ENCODE measurements at places on chromosomes 4 and X.

GRCh38 chr4:153038623-153039311, 102.6 kb downstream of the FHDC1 start:
- no peak for DNase-seq

DNA sequence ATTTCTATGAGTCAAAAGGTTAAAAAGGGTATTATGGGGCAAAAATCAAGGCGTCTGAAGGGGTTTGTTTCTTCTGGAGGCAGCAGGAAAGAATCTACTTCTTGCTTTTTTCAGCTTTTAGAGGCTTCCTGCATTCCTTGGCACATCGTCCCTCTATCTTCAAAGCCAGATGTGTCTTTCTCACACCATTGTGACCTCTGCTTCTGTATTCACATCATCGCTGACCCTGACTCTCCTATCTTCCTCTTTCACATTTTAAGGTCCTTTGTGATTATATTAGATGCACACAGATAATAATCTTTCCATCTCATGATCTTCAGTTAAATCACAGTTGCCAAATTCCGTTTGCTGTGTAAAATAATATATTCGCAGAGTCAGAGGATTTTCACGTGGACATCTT, 112.7 kb downstream of the PPP4R3C start:
- no peak for DNase-seq

DNA sequence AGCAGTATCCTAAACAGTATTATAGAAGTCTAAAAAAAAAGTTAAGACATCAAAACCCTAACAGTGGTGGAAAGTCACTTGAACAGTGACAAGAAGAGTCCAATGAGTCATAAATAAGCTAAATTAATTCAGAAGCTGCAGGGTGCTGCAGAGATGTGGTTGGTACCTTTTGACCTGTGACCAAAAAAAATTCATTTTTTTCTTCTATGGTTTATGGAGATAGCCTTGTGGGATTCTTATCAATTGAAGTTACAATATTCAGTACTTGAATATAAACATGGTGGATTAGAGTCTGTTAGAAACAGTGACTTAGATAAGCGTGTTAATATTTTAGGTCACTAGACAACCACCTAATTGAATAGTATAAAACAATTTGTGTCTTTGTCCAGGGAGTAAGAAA, 35.4 kb downstream of the CCSER1 start:
- no peak for DNase-seq

- no peak for DNase-seq
Measured at GRCh38 chr4:106365613-106366012, 3.0 kb downstream of the GIMD1 start.

DNA sequence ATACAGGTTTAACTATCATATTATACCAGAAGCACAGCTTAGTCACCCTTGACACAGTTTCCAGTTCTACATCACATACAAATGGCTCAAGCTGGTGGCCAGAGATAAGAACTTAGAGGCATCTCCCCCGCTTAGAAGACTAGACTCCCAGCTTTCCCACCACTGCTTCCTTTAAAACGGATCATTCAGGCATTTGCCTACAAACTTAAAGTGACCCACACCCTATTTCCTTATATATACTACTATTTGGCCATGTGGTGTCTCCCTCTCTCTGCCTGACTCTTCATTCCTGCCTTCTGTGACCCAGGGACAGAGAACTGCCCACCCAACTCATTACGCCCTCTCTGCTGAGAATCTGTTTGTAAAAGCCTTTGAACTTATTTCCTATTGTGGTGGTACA, 781.2 kb upstream of the DIAPH2 start:
- DNase-seq, result no peak

- DNase-seq, result no peak
Measured at GRCh38 chr4:184309241-184310170, 91.8 kb upstream of the ENPP6 start.

GRCh38 chr4:170428929-170429328, 339.2 kb upstream of the AADAT start:
- no peak for DNase-seq

DNA sequence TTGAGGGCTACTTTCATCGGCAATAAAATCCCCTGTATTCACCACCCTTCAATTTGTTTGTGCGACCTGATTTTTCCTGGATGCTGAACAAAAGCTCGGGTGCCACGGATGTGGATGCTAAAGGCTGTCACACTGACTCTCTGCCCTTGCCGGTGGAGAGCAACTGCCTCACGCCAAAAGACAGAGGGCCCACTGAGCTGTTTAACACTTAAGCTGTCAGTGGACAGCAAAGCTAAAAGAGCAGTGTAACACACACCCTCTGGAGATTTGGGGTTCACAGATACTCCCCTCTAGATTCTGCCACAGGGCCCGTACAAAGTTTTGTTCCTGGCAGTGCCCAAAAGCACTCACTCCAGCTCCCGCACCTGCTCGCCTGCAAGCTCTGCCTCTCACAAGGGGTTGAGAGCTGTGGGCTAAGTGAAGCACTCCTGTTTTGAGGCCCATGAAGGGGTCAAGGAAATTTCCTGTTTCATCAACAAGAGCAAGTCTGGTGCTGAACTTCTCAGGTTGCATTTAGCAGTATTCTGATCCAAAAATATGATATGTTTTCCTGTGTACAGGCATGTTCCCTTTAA, 1571.9 kb downstream of the ADGRL3 start:
- no peak for DNase-seq

DNA sequence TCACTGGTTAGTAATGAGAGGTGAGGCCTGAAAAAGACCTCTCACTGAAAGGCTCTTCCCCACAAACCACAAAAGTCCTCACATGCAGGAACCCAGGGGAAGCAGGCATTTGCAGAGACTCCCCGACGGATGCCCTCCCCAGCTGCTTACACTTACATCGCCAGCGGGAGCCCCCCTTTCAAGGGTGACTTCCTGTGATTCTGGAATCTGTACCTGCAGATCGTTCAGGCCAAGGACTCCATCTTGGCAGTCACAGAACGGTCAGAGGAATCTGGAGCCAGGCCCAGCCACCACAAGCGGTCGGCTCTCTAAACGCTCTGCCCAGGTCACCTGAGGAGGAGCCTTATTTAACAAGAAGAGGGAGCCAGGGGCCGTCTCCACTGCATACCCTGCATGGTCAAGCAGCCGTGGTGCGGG, 71.3 kb upstream of the STS start:
- DNase-seq, result no peak

GRCh38 chr4:23922541-23923111, 32.8 kb upstream of the PPARGC1A start:
- DNase-seq, result no peak

DNA sequence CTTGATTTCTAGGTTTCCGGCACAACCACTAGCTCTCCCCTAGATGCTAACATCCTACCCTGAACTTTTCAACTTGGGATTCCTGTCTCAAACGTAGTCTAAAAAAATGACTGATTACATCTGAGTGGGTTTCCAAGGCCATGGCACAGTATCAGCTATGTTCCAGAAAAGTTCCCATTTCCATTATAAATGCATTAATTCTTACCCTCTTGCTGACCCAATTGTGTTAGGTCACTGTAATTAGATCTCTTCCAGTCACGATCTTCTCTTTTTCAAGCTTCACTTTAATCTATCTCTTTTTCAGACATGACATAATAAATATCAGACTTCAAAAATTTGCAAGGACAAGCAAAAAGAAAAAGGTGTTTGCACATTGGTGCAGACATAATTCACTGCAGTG, 50.6 kb upstream of the PDE5A start:
- no peak for DNase-seq

- DNase-seq, result no peak
Measured at GRCh38 chrX:74250574-74250973, 53.4 kb upstream of the ZCCHC13 start.

GRCh38 chrX:6021316-6022091, 207.2 kb downstream of the NLGN4X start:
- DNase-seq, result no peak

GRCh38 chr4:41057467-41057866, 156.9 kb downstream of the APBB2 start:
- DNase-seq, result no peak

GRCh38 chrX:106898462-106898861, 4.7 kb downstream of the RIPPLY1 start:
- DNase-seq, result no peak

DNA sequence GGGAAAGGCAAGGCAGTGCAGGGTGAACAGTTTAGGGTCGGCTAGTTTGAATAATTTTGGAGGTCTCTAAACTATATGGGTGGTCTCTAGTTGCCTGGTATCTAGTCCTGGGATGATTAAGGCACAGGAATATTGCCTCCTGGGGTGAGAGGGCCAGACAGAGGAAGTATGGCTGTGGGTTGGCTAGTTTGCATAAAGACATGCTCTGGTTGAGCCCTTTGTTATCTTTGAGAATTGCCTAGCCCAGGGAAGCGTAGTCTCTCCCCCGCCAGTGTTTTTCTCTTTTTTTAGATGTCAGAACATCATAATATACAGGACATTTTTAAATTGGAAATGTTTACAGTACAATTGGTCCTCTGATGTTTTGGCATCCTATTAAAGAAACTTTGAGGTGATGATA, 163.5 kb downstream of the PWWP3B start:
- DNase-seq, result no peak

- DNase-seq, result no peak
Measured at GRCh38 chr4:158656439-158656838, 15.2 kb downstream of the C4orf46 start.

DNA sequence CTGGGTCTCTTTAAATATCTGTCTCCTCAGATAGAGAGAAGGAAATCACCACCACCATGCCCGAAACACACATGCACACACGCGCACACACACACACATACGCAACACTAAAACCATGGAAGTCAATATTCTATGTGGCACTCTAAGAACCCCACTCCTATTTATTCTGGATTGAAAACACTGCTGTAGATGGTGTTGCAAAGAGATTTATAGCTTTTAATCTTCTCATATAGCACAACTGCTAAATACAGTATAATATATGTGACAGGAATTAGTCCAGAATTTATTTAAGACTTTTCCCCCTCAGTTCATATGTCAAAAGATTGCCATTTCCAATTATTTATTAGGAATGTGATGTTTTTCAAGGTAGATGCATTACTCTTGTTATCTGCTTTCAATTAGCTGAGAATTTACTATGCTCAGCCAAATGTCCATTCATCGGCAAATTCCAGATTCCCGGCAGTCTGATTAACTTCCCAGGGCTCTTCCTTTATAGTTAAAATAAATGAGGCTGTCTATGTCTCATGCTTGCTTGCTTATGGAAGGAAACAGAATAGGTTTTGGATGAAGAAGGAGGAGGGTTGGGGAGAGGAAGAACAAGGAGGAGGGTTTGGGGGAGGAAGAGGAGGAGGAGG, 115.4 kb upstream of the NDP start:
- no peak for DNase-seq

- no peak for DNase-seq
Measured at GRCh38 chr4:110492522-110492921, 16.6 kb downstream of the ENPEP start.

GRCh38 chr4:61067381-61067780, 132.7 kb upstream of the ADGRL3 start:
- DNase-seq, result no peak

DNA sequence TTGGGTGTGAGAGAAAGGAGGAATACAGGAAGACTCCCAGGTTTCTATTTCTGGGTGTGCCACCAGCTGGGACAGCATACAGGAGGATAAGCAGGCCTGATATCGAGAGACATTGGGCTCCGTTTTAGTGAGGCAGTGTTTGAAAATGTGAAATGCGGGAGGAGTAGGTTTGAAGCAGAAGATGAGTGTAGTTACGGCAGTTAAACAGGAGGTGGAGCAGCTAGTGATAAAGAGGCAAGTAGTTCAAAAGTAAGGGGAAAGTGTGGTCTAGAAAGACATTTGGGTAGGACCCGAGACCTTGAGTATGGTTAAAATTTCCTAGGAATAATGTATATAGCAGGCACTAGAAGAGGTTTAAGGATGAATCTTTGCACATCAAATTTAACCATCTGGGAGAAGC, 42.4 kb downstream of the DCUN1D4 start:
- DNase-seq, result no peak

- no peak for DNase-seq
Measured at GRCh38 chr4:165384186-165384585, 5.4 kb downstream of the CPE start.

- DNase-seq, result no peak
Measured at GRCh38 chrX:141936080-141936479, 32.4 kb downstream of the MAGEC1 start.

GRCh38 chrX:18889346-18890048, 94.4 kb downstream of the PHKA2 start:
- DNase-seq, result no peak

DNA sequence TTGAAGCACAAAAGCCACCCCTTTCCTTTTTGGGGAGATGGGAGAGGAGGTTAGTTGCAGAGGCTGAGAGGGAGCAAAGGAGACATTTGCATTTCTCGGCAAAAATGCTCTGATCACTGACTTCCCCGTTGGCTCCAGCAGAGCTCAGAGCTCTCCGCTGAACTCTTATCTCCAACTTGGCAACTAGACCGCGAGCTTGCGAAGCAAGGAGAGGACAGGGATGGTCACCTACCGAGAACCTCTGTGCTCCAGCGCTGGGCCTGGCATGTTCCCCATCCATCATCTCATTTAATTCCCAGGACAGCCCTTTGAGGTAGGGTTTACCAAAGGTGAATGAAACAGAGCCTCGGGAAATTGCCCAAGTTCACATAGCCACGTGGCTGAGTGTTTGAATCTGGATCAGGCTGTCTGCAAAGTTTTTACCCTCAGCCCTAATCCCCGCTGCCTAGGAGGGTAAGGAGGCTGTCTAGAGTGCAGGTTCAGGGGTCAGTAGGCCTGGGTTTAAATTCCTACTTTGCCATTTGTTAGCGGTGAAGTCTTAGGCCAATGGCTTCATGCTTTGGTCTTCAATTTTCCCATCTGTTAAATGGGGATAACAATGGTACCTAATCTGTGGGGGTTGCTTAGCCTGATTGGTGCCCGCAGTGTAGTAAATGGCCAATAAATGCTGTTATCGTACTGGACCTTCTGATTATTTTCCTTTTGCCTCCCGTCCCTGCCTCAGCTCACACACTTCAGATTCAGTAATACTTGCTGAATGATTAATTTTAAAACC, 3.8 kb upstream of the CITED1 start:
- DNase-seq, result no peak

GRCh38 chr4:101282076-101282844, 65.1 kb downstream of the PPP3CA start:
- no peak for DNase-seq

- DNase-seq, result no peak
Measured at GRCh38 chrX:151359931-151360871, 36.8 kb upstream of the VMA21 start.

DNA sequence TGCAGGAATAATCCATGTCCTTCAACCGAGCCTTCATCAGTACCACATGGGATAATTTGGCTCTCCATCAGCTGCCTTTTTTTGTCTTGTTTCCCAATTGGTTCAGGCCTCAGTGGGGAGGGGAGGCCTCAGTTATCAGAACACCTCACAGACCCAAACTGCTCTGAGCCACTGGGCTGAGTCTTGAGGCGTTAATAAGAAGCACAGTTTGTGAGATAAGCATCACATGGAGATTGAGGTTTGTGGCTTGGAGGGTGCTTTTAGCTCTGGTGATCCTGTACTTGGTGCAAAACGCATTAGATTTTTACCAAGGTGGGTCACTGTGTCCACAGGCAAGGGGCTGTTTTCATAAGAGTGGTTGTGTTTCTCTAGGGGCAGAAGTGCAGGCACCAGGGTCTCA, 82.8 kb upstream of the HPF1 start:
- DNase-seq, result no peak
